ENCODE measurements at places on chromosomes 5 and 9.

DNA sequence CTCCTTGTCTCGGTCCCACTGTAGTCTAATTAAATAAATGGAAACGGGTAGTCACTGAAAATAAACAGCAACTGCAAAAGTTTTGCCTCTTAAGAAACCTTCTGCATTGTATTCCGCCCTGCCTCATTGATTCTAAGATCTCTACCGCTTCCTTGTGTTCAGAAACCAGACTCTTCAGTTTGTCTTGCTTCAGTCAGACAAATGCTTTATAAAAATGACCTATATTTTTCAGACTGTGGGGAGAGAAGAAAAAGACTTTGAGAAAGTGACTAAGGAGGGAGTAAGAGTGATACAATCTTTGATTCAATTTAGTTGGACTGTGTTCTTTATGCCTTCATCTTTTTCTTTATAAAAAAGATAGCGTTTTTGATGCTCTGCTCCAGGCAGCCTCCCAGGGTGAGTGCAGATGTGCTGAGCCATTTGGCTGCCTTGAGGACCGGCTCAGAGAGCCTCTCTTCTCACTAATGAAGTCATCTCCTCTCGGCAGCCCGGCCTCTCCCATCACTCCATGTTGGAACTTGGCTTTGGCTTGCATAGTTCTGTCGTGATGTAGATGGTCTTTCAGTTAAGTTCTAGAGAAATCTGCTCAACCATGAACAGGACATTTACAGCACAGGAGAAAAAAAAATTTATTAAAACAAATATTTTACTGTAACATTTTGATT is 4.0 kb upstream of the VCAN start:
- DNase-seq: no peak

DNA sequence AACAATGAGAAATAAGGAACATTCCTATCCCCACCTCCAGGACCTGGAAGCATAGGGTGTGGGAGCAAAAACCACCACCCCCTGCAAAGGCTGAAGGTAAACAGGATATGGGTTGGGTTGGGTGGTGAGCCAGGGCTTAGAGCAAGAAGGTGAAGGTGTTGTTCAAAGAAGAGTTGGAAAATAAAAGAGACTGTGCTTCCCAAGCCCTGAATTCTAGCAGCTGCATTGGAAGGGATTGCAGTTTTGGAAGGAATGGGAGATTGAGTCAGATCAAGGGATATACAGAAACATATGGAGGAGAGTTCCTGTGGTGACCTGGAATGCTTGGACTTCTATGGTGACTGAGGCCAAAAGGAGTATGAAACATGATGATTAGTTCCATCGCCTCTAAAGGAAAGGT is 24.7 kb upstream of the MTAP start:
- no peak for DNase-seq

DNA sequence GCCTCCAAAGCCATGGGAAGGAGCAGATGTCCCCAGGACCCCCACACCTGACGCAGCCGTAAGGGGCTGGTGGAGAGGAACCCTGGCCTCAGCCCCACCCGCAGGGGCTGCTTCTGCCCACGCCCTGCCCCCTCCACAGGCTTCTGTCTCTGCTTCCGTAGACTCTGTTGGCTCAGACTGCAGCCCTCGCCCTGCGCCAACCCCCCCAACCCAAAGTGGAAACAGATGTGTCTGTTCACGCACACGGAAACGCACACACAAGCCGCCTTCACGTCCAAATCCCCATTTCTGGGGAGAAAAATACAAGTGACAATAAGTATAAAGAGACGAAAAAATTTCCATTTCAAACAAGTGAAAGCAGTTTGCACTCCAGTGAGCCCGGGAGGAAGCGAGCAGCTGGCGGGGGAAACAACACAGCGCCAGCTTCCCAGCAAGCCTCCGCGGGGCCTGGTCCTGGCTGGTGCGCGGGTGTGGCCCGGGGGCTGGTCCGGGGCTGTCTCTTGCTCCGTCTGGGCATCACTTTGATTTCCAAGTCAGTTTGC is 32.6 kb upstream of the RXRA start:
- no peak for DNase-seq

- no peak for DNase-seq
Observed at GRCh38 chr5:10555277-10555684, 8.6 kb upstream of the ANKRD33B start.

DNA sequence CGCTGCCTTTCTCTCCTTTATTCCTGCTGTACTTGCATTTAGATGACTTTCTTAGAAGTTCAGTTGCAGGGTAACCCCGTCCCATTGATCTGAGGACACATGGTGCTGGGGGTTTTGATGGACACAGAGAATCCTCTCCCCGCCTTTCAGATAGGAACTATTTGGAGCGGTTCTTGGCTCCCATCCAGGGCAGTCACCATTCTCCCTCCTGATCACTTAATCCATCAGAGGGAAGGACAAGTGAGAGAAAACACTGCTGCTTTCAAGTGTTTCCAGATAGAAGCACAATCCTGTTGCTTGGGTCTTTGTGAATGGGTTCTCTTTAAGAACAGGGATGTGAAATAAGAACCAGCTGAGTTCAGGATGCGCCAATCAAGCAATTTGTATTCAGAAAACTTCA is 85.2 kb downstream of the IRX1 start:
- DNase-seq: no peak

DNA sequence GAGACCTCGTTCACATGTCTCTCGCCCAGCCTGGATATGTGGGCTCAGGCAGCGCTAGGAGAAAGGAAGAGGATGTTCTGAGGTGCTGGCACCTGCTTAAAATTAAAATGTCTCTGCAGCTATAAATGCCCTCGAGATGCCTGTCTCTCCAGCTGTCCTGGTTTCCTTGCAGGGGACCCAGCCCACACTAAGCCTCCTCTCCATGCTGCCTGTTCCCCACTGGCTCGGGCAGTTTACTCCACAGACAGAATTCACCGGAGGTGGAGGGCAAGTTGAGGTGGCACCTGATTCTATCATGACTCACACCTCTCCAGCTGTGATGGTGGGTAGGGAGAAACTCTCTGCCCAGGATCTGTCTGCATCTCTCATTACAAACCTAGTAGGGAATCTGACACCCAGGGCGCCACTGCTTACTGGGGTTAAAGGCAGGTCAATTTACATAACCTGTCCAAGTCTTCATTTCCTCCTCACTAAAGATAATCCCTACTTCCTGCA is 420.9 kb downstream of the SPOCK1 start:
- DNase-seq: no peak

DNA sequence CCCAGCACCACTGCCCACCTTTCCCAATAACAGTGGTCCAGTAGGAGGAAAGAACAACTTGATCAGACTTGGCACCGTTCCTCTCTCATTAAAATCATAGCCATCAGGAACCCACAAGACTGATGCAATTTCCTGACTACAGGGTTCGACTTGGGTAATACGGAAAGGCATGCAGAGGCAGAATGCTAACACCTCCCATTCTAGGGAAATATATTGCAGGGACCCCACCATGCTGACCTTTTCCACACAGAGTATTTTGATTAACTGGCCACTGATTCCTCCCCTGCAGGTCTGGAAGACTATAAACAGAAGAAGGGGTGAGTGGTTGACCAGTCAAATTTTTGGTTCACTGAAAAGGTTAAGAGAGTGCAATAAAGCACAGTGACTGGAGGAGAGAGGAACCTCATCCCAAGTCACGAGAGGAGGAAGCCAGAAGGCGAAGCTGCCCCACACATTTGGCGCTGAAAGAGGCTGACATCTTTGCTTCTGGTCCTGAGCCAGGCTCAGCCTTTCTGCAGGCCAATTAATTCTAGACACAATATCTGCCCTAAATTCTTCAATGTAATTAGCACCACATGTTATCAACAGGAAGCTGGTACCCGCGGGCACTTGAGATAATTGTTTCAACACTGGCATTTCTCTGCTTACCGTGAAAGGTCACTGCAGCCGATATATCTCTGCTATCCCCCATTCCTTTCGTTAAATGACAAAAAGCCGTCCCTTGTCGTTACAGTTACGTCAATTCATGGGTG is 64.7 kb upstream of the SPOCK1 start:
- DNase-seq: peak; percentile 83

DNA sequence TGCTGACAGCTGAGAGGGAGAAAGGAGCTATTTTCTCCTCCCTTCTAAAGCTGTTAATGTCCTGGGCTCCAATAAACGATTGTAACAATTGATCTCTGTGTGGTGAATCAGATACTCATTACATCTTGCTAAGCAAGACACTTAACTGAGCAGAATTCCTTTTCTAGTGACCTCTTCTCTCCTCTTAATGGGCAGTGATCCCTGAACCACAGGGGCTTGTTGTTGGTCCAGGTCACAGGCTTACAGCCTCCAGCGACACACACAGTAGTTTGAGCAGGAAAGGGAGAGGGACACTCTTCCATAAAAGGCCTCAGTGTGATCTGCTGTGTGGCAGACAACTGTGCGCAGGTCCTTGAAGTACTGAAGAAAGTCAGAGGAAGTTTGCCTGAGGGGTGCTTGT is 58.5 kb upstream of the MYO10 start:
- no peak for DNase-seq

- DNase-seq: no peak
Observed at GRCh38 chr5:90109285-90109684, 300.3 kb downstream of the CETN3 start.

DNA sequence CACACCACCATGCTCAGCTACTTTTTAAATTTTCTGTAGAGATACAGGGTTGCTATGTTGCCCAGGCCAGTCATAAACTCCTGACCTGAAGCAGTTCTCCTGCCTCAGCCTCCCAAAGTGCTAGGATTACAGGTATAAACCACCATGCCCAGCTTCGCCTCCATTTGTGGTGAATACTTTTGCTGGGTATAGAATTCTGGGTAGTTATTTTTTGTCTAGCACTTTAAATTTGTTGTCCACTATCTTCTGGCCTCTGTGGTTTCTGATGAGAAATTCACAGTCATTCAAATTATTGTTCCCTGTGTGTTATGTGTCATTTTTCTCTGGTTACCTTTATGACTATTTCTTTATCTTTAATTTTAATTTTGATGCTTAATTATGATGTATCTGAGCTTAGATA is 57.7 kb upstream of the EXOC3 start:
- DNase-seq: no peak

- DNase-seq: no peak
Observed at GRCh38 chr5:152422081-152422480, 17.0 kb upstream of the NMUR2 start.

GRCh38 chr5:95152131-95152530 is 132.8 kb downstream of the MCTP1 start:
- no peak for DNase-seq

- no peak for DNase-seq
Observed at GRCh38 chr5:127419683-127420257, 97.7 kb upstream of the PRRC1 start.

DNA sequence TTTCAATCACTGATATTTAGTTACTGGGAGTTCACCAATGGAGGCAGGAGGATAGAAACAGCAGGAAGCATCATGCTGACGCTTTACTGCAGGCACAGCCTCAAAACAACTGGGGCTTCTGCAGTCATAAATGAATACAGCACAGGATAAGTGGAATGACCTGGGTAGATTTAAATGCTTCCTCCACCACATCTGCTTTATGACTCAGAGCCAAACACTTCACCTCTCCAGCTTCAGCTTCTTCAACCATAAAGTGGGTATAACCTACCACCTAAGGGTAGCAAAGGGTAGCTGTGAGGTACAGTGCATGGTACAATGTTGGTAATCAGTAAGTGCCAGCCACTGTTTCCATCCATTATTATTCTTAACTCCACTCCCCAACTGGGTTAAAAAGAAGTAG is 28.4 kb downstream of the RASEF start:
- no peak for DNase-seq

DNA sequence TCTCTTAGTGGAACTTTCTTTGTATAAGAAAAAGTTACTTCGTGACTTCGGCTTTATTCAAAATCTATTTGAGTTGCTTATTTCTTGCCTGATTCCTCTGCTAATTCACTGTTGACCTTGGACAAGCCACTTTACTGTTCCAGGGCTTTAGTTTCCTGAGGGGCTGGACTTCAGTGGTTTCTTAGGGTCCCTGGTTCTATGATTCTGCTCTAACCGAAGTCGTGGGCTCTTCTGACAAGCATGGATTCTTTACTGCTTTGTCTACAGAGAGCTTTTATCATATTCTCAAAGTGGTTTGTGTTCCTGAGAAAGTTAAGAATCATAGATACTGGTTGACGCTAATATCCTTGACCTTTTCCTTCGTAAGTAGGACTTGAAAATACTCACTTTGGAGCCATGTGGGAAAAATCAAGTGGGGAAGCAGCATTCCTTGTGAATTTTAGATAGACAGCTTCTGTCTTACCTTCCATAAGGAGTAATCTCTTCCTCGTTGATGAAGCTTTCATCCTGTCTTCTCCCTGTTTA is 21.1 kb downstream of the EXOSC2 start:
- no peak for DNase-seq

DNA sequence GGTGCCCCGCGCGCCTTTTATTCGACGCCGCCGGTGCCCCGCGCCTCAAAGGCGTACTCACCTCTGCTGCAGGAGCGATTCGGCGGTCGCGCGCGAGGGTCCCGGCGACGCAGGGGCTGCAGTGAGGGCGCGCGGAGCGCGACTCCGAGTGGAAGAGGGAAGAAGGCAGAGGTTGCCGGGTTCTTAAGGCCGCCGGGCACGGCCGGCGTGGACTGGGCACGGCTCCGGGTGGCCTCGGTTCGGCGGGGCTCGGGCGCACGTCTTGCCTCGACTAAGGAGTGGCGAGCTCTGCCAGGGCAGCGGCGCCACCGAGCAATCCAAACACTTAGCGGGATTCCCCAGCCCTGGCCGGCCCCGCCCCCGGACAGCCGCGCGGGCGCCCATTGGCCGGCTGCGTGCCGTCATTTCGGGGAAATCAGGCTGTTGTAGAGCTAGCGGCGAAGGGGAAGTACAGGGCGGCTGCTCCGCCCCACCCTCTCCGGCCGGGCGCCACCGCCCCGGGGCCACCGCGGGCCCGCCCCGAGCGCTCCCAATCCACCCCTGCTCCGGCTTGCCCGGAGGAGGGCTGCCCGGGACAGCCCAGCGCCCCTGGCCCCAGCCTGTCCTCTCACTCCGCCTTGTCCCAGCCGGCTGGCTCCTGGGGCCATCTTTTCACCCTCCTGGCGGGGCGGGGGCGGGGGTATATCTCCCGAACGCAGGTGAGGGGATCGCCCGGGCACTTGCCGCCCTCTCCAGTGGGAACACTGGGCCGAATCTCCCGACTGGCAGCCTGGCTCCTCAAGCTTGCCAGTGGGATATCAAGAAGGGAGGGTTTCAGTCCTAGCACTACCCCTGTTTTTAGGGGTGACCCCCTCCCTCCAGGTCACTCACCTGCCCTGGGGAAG is at the start of gene IRF1:
TSS of gene IRF1 (minus strand) at position 290 of the 884 bp plus-strand sequence. CDS start 1,295 bp downstream, outside the sequence.
- DNase-seq: peak; percentile 97

DNA sequence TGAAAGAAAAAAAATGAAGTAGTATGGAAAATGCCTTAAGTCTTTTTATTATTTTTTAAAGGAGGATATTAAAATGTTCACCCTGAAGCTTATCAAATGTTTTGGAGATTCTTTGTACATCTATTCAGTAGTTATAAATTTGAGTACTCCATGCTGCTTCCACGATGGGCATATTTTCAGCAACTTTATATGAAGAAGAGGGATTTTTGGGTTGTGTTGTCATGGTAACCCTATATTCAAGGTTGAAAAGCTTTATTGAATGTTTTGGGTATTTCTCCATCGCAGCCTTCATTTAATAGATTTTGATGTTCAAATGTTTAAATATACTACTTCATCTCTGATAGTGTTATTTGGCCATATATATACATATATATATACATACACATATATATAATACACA is 557.5 kb downstream of the CAAP1 start:
- DNase-seq: no peak

Data from hematopoietic multipotent progenitor cell (in vitro differentiated cells).